ENCODE measurements at places on chromosomes 3 and 15. TPM values are rescaled to one million over a fixed set of nuclear protein-coding genes. Genes with fewer than 3 reads are reported as not detected.

The CACNA2D3 gene
- total RNA-seq, result not detected

The CLDN16 gene
- 0.39 TPM for total RNA-seq

The LHFPL4 gene
- total RNA-seq, result not detected

The FEZF2 gene
- total RNA-seq, result not detected
